ENCODE measurements at places on chromosomes 4 and X.

DNA sequence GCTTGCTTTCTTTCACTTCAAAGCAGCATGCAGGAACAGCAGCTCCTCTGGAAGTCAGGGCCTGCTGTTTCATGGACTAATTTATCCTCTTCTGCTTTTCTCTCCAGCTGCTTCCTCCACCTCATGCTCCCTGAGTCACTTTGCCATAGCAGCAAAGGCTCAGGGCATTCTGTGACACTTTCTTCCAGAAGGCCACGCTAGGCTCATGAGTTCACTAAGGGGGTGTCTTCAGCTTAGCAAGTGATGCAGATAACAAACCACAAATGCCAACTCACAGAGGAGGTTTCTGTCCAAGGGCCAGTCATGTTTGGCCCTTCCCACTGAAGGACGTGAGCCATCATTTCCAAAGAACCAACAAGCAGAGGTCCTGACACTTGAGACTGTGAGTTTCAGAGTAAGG is 200.2 kb downstream of the ADGRA3 start:
- no peak for DNase-seq

DNA sequence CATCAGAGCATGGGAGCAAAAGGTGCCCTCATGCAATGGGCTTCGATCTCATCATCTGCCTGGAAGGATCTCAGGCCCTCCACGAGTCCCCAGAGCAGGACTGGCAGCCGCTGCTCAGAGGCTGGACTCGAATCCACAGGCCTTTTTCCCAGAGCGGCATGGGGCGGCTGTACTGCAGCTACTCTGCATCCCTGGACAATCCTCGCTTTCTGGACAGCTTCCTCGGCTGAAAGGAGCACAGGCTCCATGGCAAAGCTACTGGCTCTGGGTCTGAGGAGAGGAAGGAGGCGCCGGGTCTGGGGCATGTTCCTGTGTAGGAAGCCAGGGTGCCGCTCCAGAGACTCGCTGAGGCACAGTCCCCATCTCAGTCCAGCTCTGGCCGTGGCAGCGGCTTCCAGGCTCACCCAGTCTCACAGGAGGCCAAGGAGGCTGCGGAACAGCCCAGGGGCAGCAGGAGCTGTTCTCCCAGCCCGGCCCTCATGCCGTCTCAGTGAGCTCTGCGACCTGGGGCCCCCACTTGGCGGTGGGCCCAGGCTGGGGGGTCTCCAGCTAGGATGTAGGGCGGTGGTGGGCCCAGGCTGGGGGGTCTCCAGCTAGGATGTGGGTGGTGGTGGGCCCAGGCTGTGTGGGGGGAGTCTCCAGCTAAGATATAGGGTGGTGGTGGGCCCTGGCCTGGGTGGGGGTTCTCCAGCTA is 2.7 kb upstream of the SPON2 start:
- DNase-seq = no peak

- no peak for DNase-seq
Measured at GRCh38 chr4:103634236-103634635, 85.5 kb downstream of the TACR3 start.

DNA sequence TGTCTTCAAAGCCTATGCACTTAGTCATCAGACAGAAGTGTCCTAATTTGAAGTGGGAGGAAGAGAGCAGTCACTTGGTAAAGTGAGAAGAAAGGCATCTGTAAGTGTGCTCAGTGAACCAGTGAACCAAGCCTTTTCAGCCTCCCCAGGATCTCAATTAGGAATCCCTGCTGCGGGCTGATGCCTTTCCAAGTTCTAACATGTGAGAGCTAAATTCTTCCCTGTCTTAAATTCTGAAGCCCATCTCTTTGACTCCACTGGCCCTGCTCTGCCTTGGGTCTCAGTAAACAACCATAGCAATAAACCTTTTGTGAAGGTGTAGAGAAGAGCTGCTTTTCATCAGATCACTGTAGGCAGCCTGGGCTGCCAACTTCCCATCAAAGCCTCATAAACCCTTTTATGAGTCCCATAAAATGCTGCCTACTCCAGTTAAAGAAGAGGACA is 701.2 kb upstream of the LCORL start:
- no peak for DNase-seq

- no peak for DNase-seq
Measured at GRCh38 chrX:36898301-36898700, 109.9 kb upstream of the FAM47C start.

Data from GM12864 (cell line).